AG08395 (cell line): ENCODE measurements at places on chromosomes 11 and 22.

GRCh38 chr22:20247010-20247505 lies 21.1 kb downstream of the RTN4R start:
- peak; percentile 51 for DNase-seq

GRCh38 chr11:119758291-119758690 lies 29.3 kb upstream of the NECTIN1 start:
- DNase-seq, result peak; percentile 63

DNA sequence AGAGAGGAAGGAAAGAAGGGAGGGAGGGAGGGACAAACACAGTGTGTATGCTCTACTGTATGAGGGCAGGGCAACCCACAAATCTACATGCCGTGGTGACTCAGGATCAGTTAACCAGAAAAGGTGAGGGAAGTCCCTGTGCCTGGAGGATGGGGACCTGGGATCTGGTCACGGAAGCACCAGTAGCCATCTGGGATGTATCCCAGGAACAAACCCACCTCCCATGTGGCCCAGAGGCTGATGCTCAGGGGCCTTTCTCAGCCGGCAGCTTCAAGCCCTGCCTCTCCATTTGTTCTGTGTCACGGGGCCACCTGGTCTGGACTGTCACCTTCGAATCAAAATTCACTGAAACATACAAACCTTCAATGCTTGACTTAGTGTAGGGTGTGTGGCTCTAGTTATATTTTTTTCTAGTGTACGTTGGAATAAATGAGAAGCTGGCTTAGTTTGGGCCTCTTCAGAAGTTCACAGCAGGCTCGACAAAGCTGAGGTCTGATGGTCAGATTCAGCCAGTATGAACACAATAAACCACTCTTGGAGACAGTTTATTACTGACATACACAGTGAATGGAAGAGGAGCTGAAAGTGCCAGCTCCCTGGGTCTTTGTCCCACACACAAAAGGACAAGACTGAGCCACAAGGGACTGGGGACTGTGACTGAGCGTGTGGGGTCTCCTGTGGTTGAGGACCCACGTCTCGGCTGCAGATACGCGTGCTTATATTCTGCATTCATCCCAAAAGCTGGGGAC lies 23.5 kb upstream of the RTL6 start:
- no peak for DNase-seq

DNA sequence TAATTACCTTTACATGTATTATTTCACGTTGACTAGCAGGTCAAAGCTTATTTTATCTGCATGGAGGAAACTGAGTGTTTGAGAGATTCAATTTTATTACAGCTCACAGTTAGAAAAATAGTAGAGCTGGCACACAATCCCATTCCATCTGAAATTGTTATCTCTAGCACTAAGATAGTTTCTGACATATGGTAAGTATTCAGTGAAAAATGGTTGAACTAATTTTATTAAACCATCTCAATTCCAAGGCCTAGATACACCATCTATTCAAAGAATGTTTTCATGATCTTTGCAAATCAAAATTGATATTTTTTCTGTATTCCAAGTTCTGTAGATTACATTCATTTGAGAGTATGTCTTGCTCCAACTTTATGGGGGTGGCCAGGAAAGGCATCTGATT lies 125.4 kb upstream of the FAT3 start:
- DNase-seq, result no peak

DNA sequence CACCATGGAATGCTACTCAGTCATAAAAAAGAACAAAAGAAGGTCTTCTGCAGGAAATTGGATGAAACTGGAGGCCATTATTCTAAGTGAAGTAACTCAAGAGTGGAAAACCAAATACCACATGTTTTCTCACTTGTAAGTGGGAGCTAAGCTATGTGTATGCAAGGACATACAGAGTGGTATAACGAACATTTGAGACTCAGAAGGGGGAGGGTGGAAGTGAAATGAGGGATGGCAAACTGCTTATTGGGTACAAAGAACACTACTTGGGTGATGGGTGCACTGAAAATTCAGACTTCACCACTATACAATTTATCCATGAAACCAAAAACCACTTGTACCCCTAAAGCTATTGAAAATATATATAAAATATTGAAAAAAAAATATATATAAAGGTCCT lies 13.4 kb upstream of the CAT start:
- no peak for DNase-seq

- DNase-seq, result no peak
Measured at GRCh38 chr11:44725757-44726282, 942 bp upstream of the TSPAN18 start.

GRCh38 chr11:128244871-128245270 lies 342.5 kb downstream of the ETS1 start:
- DNase-seq, result peak; percentile 13

DNA sequence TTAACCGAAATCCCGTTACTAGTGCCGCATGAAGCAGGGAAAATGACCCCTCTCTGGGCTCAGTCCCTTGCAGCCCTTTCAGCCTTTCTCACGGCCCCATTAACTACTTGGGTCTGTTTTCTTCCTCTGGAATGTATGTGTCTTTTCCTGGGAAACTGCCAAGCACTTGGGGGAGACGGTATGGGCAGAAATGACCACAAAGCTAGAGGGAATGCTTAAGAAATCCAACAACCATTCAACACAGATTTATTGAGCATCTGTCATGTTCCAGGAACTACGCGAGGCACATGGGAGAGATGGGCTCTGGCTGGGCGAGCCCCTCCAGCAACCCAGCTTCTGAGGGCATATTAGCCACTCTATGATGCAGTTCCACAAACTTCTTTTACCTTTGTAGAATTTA lies 462.6 kb downstream of the BUD13 start:
- DNase-seq, result no peak

DNA sequence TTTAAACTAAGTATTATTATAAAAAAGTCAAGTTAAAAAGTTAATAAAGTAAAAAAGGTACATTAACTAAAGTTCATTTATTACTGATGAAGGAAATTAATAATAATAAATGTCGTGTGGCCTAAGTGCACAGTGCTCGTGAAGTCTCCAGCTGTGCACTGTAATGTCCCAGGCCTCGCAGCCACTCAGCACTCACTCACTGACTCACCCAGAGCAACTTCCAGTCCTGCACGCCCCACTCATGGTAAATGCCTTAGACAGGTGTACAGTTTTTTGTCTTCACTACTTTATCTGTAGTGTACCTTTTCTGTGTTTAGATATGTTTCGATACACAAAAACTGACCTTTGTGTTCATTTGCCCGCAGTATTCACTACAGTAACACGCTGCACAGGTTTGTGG lies 175.5 kb downstream of the TBC1D22A start:
- no peak for DNase-seq

DNA sequence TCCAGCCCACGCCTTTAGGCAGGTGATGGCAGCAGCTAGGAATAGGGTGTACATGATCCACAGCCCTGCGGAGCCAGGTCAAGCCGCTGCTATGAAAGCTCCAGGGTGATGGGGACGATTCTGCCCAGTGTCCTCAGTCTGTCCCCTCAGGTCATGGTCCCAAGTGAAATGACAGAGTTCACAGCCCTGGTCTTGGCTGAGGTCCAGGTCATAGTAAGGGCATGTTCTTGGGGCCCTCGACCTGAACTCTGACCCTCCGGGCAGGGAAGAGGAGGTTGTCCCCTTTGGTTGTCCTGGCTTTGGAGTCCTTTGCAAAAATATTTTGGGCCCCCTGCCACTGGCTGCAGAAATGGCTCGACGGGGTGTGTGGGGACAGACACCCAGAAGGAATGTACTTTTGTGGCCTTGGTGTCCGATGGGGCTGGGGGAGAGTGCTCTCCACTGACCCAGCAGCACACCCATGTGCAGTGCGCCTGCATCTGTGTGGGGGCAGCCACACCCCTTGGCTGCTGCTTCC lies 7.3 kb downstream of the C22orf31 start:
- no peak for DNase-seq

DNA sequence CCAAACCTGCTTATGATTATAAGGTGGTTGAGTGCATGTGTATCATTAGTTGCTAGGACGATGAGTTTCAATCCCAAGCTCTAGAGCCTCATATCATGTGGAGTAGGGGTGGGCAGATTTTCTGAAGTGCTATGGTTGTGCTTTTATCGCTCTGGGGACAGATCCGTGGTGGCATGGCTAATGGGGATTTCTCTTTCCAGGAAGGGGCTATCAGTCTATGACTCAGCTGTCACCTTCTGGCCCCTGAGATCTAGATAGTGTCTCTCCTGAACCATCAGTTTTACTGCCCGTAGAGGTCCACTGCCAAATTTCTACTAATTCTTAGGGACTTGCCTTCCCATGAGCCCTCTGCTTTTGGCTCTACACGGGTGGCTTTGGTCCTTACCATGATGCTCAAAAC lies 51.8 kb downstream of the FDX1 start:
- no peak for DNase-seq

DNA sequence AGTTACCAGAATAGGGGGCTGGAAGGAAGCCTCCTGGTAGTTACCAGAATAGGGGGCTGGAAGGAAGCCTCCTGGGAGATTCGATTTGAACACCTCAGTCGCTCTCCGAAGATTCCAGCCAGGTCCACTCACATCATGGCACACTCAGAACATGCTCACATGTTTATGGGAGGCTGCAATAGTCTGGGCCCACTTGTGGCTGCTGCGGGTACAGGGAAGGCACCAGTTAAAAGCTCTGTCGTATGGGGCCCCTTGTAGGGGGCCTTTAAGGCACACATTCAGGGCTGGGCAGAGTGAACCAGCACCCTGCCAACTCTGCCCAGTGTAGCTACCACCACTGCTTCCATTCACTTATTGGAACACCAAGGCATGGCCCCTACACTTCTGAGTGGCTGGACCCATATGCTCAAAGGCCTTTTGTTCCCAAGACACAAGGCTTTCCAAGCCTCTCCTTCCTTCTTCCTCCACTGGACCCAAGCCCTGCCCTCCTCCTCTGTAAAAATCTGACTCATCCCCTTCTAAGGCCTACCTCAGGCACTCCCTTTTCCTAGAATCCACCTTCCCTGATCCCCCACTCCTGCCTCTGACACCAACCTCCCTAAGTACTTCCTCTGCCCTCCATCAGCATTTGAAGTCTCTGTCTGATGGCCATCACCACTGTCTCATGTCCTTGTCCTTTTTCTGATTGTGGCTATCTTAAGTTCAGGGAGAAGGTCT lies 28.0 kb downstream of the USP35 start:
- DNase-seq, result no peak

DNA sequence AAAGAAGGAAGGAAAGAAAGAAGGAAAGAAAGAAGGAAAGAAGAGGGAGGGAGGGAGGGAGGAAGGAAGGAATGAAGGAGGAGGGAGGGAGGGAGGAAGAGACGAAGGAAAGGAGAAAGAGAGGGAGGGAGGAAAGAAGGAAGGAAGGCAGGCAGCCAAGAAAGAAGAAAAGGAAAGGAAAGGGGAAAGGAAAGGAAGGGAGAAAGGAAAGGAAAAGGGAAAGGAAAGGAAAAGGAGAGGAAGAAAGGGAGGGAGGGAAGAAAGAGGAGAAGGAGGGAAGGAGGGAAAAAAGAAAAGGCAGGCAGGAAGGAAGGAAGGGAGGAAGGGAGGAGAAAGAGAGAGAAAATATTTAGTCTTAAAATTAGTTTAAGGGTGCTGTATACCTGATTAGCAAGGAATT lies 704.1 kb downstream of the LUZP2 start:
- DNase-seq, result no peak

DNA sequence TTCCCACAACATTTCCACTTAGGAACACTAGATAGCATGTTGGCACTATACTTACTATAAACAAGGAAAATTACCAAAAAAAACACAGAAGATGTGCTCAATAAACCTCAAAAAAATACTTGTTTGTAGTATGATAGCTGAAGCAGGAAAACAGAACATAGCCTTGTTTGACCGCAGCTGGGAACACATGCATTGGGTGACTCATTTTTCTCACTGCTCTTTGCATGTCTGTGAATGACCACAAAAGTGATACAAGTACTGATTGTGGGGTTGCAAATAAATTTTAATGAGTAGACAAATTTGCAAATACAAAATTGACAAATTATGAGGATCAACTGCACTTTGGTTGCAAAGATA lies 22.8 kb upstream of the GUCY1A2 start:
- DNase-seq, result no peak

DNA sequence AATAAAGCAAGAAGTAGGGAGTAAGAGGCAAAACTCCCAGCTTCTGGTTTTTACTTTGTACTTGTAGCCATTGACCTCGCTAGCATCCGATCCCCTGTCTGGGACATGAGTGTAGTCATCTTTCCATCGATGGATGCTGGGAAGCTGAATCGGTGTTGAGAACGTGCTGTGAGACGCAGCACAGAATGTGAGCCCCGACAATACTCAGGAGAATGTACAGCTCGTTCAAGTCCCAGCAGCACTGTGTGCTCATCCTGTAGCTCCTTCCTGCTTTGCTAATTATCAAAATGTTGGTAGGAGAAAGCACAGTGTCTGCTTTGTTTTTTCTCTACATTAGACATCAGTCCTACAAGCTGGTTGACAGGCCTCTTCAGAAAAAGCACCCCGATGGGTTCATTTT lies 56.6 kb downstream of the JAM3 start:
- DNase-seq, result no peak

DNA sequence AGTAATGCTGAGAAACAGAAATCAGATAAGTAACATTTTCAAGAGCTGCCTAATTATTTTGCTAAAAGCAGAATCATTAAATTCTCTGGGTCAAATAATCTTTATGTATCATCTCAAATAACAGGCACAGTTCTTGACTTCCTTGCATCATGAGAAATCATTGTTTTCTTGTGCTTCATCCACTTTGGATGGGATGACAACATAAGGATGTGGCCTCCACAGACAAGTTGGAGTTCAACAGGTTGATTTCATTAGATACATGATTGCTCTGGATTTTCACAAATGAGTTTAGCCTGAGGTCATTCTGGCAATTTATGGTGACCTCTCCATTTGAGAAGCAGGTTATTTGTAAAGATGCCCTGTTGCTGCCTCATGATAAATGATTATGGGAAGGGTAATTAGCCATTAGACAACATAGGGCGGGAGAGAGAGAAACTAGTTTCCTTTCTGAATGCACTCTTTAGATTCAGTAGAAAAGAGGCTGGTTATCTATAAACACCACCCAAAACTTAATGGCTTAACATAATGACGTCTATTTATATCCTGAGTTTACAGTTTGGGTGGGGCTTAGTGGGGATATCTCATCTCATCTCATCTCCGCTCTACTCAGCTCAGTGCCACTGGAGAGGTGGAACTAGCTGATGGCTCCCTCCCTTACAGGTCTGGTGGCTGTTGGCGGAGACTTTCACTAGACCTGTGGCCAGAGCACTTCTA lies 35.0 kb upstream of the ADORA2A start:
- no peak for DNase-seq

GRCh38 chr22:27406389-27406861 lies 395.1 kb downstream of the MN1 start:
- DNase-seq, result no peak

DNA sequence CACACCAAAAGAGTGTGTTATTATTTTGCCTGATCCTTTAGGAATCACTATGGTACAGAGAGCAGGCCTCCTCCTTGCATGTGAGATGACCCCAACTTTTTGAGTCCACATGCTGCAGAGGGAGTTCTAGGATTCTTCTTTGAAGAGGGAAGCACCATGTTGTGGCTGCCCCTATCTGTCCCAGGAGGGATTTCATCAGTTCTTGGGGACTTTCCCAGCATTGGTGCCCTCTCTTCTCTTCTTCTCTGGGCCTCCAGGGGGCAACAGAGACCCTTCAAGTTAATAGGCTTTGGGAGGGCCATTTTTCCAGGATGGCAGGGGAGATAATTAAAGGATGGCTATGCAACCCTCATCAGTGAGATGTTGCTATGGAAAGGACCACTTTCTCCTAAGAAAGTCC lies 3.6 kb downstream of the MMP1 start:
- peak; percentile 28 for DNase-seq
